ENCODE measurements at places on chromosomes 11 and 22.

GRCh38 chr22:17429516-17429915, 60.3 kb downstream of the CECR2 start:
- DNase-seq, result no peak

GRCh38 chr11:5289696-5290095, 12.1 kb downstream of the OR51B4 start:
- no peak for DNase-seq

DNA sequence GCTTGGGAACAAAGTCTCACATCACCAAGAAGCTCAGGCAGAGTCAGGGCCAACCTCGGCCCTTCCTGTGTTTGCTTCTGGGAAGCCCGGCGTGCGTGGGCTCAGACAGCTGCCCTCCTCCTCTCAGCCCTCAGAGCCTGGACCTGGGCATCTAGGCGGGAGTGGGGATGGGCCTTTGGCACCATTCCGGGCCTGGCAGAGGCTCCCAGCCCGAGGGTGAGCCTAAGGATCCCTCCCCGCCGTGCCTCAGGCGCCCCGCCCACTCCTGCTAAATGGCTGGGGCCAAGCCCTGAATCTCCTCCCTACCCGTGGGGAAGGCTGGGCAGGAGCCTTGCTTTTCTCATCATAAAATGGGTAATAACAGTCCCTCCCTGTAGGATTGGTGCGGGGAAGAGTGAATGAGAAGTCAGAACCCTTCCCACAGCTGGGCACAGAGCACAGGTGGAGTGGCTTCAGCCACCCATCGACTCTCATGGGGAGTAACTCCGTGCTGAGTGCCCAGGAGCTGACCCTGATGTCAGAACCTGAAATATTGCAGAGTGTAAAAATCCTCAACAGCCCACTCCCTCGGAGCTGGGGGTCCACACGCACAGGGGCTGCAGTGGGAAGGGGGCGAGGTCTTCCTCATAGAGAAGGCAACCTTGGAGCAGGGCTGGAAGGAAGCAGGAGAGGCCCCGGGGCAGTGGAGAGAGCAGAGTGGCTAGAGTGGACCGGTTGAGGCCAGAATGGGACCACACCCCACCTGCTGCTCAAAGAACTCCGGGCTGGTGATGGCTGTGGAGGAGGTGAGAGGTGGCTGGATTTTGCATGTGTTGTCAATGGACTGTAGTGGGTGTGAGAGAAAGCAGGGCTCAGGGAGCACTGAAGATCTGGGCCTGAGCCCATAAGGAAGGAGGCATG, 18.8 kb upstream of the CDKN1C start:
- no peak for DNase-seq

GRCh38 chr11:32213223-32213622, 122.3 kb downstream of the RCN1 start:
- DNase-seq, result peak; percentile 6

DNA sequence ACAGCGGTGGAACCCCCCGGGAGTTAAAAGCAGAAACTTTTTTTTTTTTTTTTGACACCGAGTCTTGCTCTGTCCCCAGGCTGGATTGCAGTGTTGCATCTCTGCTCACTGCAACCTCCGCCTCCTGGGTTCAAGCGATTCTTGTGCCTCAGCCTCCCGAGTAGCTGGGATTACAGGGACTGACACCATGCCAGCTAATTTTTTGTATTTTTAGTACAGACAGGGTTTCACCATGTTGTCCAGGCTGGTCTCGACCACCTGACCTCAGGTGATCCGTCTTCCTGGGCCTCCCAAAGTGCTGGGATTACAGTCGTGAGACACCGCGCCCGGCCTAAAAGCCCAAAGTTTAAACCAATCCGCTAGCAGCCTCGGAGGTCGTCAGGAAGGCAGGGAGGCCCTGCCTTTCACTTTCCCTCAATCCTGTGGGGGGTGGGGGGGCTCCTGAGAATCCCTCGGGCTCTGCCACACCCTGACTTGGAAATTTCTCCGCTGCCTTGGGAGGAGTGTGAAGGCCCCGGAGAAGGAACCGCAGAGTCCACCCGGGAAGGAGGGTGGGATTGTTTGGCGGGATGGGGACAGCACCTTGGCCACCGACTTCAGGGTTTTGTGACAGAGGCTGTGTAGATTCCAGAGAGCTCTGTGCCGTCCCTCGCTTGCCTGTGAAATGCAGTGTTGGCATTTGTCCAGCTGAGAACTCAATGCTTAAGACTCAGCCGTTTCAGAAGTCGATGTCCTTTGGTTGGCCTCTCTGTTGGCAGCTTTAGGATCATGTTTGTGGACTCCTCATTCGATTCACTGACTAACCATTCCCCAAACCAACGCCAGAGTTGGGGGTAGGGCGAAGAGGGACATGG, 1.0 kb downstream of the ARHGAP8 start:
- no peak for DNase-seq

DNA sequence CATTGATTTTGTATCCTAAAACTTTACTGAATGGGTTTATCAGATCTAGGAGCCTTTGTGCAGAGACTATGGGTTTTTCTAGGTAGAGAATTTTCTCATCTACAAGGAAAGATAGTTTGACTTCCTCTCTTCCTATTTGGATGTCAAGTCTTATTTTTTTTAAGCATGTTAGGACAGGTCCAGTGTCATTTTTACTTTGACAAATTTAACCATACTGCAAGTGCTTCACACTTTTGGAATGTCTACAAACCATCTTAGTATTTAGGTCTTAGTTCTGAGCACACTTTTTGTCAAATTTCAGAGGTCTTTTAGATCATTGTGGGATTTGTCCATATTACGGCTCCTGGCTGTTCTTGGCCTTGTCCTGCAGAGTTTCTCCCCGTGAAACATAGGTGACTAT, 715.2 kb upstream of the RAG2 start:
- DNase-seq, result no peak

DNA sequence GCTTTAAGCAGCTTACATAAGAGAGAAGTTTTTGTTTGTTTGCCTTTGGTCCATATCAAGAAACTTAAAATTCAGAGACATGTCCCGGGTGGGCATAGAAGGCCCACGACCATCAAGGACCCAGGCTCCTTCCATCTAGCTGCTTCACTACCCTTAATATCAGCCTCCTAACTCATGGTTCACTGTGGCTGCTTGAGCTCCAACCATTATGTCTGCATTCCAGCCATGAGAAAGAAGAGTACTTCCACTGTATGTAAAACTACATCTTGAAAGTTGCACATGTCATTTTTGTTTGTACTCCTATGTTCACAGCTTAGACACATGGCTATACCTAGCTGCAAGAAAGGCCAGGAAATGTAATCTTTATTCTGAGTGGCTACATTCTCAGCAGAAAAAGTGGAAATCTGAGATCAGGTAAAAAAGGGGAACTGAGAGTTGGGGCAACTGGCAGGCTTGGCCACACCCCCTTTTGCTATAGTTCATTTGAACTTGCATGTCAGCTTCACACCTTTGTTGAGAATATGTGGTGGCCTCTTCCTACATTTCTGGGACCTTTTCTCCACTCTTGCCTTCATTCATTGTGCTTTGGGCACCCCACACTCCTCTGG, 81.3 kb upstream of the TP53I11 start:
- no peak for DNase-seq

- DNase-seq, result no peak
These were observed 56.5 kb downstream of the NAT10 start for GRCh38 chr11:34161812-34162492.

DNA sequence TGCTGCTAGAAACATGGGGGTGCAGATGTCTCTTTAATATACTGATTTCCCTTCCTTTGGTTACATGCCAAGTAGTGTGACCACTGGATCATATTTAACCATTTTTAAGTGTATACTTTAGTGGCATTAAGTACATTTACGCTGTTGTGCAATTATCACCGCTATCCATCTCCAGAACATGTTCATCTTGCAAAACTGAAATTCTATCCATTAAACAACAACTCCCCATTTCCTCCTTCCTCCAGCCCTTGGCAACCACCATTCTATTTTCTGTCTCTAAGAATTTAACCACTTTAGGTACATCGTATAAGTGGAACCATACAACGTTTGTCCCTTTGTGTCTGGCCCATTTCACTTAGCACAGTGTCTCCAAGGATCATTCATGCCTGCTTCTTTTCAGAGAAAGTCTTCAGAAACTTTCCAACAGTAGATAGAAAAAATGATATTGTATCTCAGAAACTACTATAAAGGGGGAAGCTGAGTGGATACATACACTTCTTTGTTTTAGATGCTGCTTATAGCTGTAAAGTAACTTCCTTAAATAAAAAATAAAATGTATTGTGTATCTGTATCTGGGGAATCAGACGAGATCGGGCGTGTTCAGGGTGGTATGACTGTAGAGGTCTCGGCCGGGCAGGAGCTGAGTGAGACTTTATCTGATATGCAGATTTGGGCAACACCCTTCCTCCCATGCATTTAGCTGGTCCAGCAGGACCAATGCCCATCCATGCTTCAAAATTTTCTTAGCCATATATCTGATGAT, 44.6 kb upstream of the ZBED5 start:
- no peak for DNase-seq

- no peak for DNase-seq
These were observed 250.4 kb upstream of the SORL1-AS1 start for GRCh38 chr11:121703201-121703600.

GRCh38 chr22:44668190-44668885, 33.7 kb upstream of the PRR5 start:
- no peak for DNase-seq

DNA sequence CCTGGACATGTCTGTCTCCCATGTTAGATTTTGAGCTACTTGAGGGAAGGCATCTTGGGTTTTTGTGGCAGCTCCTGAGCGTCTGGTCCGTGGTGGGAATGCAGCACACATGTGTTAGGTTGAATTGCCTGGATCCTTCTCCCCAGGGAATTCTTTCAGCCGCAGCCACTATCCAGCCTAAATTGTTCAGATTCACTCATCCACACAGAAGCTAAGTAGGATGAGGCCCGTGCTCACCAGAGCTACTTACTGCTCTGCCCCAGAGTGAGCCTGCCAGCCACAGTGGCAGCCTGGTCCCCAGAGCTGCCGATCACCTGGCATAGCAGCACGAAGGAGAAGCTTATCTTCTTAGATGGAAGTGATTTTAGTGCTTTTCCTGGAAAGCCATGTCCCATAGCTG, 34.4 kb upstream of the SORL1-AS1 start:
- no peak for DNase-seq

- DNase-seq, result no peak
These were observed 12.0 kb downstream of the STIM1 start for GRCh38 chr11:3867209-3868091.

DNA sequence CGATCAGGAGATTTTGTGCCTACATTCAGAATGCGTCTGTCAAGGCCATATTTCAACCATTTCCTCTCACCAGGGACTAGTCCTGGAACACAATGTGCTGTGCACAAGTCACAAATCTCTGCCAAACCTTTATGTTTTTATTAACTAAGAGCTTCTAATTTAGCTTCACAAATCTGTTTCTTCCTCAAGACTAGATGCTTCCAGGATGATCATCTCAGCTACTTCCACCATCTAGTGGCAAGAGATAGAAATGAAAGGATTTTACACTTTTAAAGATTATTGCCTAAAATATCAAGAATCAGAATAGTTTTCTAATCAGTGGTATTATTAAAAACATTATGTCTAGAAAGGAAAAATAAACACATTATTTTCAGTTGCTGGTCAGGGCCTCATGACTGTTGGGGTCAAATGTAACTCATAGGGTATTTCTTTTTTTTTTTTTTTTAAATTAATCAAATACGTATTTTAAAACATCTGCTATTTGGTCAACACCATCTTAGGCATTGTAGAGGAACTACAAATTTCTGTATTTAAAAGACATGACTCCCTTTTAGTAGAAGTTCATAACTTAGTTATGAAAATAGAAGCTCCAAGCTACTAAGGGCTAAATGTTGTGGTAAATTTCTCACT, 1102.6 kb downstream of the DLG2 start:
- no peak for DNase-seq

- no peak for DNase-seq
These were observed 87.2 kb downstream of the FAT3 start for GRCh38 chr11:92311616-92312449.

DNA sequence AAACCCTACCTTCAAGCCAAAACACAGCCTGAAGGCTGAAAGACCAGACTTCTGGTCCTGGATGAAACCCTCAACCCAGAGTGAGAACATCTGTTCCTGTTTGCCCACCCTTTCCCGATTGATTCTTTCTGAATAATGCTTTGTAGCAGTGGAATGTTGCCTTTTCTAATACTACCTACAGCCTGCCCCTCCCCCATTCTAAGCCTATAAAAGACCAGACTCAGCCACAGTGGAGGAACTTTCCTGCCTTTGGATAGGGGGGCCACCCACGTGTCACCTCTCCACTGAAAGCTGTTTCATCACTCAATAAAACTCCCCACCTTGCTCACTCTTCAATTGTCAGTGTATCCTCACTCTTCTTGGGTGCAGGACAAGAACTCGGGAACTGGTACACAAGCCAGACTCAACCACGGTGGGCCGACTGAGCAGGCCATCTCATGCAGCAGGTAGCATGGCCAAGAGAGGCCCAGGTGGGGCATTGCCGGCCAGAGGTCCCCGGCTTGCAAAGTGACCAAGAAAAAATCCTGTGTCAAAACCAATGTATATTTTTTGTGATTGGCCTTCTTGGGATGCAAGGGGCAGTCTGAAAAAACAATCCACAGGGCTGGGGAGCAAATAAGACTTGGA, 6.6 kb upstream of the APOL6 start:
- DNase-seq, result no peak

- no peak for DNase-seq
These were observed 105.9 kb downstream of the SGSM3 start for GRCh38 chr22:40476341-40476740.

GRCh38 chr22:41952713-41953112, 763 bp downstream of the SMIM45 start:
- DNase-seq, result no peak

DNA sequence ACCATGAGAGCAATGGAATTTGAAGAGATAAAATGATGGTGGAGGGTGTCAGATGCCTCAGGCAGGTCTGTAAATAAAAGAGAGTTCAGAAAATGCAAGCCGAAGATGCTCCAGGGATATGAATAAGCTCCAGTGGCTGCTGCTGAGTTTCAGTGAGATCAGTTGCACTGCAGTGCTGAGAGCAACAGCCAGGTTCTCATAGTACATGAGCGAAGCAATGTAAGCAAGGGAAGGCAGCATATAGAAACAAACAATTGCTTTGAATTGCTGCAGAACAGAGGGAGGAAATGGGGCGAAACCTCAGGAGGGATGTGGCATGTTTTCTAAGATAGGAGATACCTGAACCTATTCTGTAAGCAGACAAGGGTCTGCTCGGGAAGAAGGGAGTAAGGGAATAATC, 369.5 kb downstream of the AASDHPPT start:
- DNase-seq, result peak; percentile 39
